ENCODE measurements at places on chromosomes 6 and 20.
A peak's percentile ranks its signal among the peaks of the same experiment; 100 is the strongest.

GRCh38 chr6:100892693-100893092 lies 11.6 kb upstream of the ASCC3 start:
- DNase-seq, result no peak

DNA sequence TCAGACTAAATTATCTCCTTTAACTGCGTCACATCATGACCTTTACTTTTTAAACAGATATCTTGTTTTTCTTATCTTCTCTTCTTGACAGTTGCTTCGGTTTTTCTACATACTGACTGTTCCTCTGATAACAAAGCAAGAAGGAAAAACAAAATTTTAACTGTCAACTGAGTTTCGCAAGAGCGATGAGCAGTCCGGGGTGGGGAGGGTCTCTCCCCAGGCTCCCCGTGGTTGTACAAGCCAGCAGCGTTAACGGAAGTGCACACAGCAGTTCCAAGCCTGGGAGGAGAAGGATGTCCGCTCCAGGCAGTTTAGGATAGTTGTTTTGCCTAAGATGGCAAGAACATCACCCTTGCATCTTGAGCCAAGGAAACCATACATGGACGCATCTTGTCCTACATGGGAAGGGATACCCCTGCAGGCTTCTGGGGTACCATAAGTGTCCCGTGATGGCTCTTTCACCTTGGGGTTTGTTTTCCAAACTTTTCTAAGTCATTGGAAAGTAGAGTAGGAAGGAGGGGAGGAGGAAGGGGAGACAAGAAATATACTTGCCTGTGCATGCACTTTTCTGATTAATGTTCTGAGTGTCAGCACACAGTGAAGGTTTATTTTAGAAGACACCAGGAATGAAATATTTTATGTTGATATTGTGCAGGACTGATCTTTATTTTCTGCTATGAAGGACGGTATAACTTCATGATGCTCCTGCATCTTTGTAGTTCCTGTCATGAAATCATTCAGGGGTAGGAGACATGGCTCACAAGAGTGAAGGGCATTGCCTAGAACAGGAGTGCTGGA lies 20.8 kb downstream of the SLC24A3 start:
- DNase-seq, result no peak

- no peak for DNase-seq
Observed at GRCh38 chr6:119879731-119880130, 530.2 kb upstream of the MAN1A1 start.

DNA sequence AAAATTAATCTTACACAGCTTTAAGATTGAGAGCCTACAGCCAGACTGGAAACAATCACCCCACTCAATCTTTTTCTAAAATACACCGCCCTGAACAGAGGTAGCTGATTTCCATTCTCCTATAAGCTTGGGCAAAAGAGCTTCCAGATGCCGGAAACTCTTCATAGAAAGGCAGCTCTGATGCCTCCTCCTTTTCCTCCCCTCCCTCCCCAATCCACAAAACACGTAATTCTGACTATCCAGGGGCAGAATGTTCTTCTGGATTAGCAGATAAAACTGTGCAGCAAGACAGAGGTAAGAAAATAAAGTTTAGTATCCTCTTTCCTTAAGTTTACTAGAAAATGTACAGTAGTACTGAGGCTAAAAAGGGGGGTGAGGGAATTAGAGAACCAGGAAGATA lies 15.8 kb downstream of the ADNP start:
- no peak for DNase-seq

DNA sequence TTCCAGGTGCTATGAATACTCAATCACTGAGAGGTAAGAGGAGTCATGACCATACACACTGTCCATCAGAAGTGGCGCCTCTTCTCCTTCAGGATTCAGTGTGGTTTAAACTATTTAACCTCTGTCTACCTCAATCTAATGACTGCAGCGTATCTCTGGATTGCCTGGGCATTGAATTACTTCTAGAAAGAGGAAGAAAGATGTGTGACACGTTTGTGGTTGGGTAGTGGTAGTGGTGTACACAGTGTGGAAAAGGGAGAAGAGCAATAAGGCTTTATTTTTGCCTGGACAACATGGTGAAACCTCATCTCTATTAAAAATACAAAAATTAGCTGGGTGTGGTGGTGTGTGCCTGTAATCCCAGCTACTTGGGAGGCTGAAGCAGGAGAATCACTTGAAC lies 38.0 kb upstream of the ECHDC1 start:
- no peak for DNase-seq

- DNase-seq, result no peak
Observed at GRCh38 chr6:108966251-108966650, 118.0 kb downstream of the ARMC2 start.

- no peak for DNase-seq
Observed at GRCh38 chr6:72552938-72553337, 68.9 kb upstream of the KCNQ5 start.

- peak; percentile 2 for DNase-seq
Observed at GRCh38 chr20:12925210-12925755, 83.5 kb upstream of the SPTLC3 start.

DNA sequence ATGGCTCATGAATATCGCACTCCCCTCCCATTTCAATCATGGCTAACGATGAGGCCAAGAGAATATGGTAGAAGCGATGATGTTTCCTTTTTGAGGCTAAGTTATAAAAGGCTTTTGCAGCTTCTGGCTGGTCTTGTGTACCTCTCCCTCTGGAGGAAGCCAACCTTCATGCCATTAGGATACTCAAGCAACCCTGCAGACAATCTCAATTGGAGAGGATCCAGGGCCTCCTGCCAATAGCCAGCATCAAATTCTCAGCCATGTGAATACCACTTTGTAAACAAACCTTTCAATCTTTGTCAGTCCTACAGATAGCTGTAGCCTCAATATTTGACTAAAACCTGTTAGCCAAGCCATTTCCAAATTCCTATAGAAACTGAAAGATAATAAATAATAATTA lies 738.4 kb downstream of the KIF16B start:
- no peak for DNase-seq

DNA sequence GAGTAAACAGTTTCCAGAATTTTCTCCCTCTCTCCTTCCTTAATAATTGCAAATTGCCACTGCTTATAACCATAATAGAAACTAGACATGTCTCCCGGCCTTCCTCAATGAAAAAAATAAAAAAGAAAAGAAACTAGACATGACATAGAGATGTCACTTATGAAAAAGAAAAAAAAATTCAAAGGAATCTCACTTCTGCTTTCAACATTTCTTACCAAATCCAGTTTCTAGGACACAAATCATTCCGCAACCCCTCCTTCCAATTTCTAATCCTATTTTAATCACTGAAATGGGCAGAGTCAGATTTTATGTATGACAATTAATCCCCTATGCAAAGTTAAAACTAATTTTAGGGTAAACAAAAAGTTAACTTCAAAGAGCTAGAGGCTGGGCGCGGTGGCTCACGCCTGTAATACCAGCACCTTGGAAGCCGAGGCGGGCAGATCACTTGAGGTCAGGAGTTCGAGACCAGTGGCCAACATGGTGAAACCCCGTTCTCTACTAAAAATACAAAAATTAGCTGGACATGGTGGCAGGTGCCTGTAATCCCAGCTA lies 40.1 kb upstream of the EEF1A1 start:
- DNase-seq, result no peak

GRCh38 chr20:11993886-11994461 lies 76.3 kb downstream of the BTBD3 start:
- DNase-seq, result no peak

GRCh38 chr6:19032591-19033295 lies 645.6 kb downstream of the RNF144B start:
- no peak for DNase-seq

GRCh38 chr6:141610741-141611140 lies 522.0 kb upstream of the GJE1 start:
- no peak for DNase-seq

- DNase-seq, result no peak
Observed at GRCh38 chr6:159056432-159056831, 11.6 kb upstream of the TAGAP start.

DNA sequence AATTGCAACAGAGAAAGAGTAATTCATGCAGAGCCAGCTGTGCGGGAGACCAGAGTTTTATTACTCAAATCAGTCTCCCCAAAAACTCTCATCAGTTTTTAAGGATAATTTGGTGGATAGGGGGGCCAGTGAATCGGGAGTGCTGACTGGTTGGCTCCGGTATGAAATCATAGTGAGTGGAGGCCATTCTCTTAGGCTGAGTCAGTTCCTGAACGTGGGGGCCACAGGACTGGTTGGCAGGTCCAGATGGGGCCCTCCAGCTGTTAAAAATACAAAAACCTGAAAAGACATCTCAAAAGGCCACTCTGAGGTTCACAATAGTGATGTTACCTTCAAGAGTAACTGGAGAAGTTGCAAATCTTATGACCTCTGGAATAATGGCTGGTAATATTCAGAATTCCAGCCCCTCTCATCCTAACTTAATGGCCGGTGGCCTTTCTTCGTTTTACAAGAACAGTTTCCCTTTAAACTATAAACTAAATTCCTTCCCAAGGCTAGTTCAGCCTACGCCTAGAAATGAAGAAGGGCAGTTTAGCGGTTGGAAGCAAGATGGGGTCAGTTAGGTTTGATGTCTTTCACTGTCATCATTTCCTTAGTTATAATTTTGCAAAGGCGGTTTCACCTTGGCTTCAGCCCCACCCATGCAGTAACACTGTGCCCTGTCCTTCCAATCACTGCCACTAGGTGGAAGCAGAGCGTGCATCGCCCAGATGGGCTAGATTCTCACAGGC lies 6.8 kb upstream of the MICA start:
- peak; percentile 73 for DNase-seq

DNA sequence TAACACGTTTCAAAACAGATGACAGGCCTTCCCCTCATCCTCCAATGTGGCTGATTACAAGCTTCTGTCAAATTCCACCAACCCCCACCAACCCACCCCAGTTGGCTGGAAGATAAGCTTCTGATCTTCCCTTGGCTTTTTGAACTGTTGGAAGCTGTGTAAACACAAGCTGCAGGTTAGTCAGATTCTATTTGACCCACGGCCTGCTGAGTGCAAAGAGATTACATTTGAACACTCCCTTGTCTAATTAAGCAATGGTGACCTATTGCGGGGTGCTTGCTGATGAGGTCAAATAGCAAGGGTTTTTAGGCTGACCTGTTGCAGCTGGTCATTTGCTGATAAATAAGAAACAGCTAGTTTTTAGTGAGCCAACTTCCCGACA lies 379.7 kb downstream of the BMP2 start:
- DNase-seq, result no peak

DNA sequence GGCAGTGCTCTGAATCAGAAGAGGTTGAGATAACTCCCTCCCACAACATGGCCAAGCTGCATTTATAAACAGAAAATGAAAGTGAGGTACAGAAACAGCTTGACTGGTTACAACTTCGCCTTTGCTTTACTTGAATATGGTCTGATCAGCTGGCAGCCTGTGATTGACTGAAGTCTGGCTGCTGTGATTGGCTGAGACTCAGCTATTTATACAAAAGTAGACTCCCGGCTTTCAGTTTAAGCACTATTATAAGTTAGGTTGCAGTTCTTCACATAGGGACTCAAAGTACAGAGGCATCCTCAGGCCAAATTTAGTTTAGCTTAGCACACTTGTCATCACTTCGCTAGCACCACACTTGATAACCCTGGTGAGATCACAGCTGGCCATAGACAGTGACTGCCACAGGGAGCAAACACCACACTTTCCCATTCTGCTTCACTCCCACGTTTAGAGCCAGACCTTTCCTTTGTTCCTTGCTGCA lies 362.6 kb downstream of the EPM2A start:
- no peak for DNase-seq

- DNase-seq, result no peak
Observed at GRCh38 chr20:15922556-15922955, 650.7 kb downstream of the KIF16B start.

DNA sequence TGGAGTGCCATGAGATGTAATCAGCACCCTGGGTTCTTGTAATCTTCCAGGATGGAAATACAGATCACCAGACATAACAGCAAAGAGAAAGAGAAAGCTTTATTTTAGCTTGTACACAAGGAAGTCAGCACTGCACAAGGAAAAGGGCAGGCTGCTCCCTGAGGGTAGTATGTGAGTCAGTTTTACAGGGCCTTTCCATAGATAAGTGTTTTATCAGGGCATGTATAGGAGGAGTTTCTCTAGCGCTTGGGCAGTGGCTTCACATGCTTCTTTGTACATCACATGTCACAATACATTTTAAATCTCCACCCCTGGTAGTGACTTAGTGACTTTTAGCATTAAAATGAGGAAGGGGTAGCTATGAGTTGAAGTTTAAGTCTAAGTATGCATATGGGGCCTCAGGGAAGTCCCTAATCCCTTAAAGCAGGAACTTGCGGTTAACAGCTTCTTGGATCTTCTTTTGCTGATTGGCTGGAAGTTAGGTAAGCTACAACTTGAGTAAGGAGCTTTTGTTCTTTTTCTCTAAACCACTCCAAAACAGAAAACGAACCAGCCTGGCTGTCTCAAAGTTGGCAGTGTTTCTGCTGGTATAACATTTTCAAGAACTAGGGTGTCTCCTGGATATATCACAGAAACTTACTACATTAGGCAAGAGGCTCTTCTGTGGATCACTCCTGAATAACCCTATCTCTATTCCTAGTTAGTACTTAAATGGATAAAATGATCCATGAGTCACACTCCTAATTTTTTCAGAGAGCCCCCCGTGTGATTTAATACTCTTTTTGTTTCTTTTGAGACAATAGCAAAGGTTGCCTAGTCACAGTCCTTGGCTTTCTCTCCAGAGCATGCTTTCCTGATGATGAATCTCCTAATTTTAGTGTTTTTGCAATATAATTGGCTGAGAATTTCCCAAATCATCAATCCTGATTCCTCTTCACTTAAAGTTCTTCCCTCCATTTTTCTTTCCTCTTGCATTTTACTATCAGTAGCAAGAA lies 60.2 kb downstream of the MRAP2 start:
- no peak for DNase-seq

GRCh38 chr6:18545726-18546125 lies 158.6 kb downstream of the RNF144B start:
- DNase-seq, result no peak

GRCh38 chr6:24537082-24537699 lies 42.4 kb downstream of the ALDH5A1 start:
- DNase-seq, result no peak

- no peak for DNase-seq
Observed at GRCh38 chr6:5462856-5463255, 201.5 kb downstream of the FARS2 start.

DNA sequence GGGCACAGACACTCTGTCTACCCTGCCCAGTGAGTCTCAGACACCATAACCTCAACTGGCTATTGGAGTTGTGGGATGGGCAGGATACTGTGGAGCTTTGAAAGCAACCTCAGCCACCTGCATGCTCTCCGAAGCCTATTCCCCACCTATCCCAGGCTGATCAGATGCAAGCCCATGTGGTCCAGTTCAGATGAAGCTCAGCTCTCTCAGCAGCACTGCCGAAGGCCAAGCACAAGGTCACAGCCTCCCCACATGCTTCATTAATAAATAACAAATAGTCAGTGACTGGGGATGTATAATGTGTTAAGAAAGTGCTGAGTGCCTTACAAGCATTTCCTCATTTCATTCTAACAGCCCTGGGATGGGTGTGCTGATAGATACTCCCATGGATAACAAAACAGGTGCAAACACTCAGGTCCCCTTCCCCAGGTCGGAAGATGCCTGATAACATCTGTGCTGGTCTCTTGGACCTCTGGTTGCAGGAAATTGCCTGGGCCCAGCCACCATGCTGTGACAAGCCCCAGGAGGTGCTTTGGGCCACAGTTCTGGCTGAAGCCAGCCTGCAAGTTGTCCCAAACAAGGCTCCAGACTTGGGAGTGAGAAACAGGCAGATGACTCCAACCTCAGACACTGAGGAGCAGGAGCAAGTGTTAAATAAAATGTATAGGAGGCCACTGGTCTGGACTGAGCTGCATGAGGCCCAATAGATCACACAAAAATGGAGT lies 3.7 kb downstream of the ACSS1 start:
- DNase-seq, result no peak

- no peak for DNase-seq
Observed at GRCh38 chr6:142844065-142844755, 100.8 kb downstream of the HIVEP2 start.

All from stimulated activated CD8-positive, alpha-beta memory T cell treated with anti-CD3 and anti-CD28 coated beads, Interleukin-4, amount 100 ng/mL, for 1 hour (primary cell).